ENCODE measurements at places on chromosomes 5 and 9. TPM values are rescaled to one million over a fixed set of nuclear protein-coding genes. Genes with fewer than 3 reads are reported as not detected.

DNA sequence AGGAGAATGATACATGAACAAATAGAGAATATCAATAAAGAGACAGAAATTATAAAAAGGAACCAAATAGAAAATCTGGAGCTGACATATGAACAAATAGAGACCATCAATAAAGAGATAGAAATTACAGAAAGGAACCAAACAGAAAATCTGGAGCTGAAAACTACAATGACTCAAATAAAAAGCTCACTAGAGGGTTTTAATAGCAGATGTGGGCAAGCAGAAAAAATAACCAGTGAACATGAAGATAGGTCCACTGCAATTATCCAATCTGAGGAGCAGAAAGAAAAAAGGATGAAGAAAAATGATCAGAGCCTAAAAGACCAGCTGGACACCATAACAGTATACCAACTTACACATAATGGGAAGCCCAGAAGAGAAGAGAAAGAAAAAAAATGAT lies 353.7 kb downstream of the ARL15 start:
- no peak for DNase-seq

GRCh38 chr5:122863240-122863639 lies 17.8 kb downstream of the SNX24 start:
- DNase-seq: no peak

FIBCD1 gene
- polyA plus RNA-seq: not detected

DNA sequence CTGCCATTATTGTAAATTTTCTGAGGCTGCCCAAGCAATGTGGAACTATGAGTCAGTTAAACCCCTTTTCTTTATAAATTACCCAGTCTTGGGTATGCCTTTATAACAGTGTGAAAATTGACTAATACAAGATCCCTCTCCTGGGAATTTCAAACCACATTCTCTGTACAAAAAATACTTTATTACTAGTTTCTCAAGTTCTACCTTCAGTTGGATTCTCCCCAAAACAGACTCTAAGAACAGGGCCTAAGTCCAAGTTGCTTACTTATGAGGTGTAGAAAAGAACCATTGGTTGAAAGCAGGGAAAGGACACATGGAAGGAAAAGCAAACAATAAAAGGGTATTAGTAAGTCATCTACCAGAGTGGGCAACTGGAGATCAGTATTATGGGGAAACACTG lies 343.2 kb downstream of the TMEM232 start:
- no peak for DNase-seq

TSSK1B gene
- 0.13 TPM for polyA plus RNA-seq

TOR4A gene
- 7.6 TPM for polyA plus RNA-seq

DNA sequence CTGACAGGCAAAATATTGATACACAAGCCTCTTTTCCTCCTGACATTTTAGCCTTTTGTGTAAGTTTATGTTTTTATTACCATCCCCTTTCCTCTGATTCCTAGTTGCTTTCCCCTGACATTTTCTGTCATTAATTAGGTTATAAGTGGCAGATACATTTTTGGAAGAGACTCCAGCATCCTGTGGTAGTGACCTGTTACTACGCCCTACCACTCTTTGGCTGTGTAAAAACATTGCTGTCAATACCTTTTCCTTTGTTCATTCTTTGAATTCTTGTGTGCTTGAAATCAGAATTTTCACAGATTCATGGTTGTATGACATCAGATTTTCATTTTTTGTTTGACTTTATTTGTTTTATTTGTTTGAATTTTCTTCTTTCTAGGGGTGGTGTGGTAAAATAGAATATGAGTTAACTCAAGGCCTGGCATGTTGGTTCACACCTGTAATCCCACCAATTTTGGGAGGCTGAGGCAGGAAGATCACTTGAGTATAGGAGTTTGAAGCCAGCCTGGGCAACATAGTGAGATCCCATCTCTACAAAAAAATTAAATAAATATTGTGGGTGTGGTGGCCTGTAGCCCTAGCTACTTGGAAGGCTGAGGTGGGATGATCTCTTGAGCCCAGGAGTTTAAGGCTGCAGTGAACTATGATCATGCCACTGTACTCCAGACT lies 43.4 kb downstream of the UBE2R2 start:
- no peak for DNase-seq

- peak; percentile 73 for DNase-seq
Observed at GRCh38 chr5:179821298-179822058, 773 bp downstream of the SQSTM1 start.

- DNase-seq: no peak
Observed at GRCh38 chr5:173753307-173754168, 134.6 kb upstream of the CPEB4 start.

CD180 gene
- 0.92 TPM for polyA plus RNA-seq

GRCh38 chr9:16469184-16469583 lies 401.3 kb downstream of the BNC2 start:
- no peak for DNase-seq

DNA sequence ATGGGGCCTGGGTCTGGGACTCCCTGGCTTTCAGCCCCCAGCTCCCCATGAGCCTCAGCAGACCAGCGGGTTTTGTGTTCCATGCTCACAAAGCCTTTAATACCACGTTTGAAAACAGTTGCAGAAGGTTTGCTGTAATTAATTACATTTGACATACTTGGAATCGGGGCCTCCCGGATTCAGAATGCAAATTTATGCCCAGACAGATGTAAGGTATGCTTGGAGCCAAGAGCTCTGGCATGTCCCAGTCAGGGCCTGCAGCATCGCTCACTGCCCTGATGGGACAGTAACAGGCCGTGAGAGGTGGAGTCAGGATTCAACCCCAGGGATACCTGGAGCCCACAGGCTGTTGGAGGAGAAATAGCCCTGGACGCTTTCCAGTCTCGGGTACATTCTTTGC lies 12.2 kb downstream of the ZNF618 start:
- DNase-seq: no peak

TAF11L5 gene
- not detected for polyA plus RNA-seq

DNA sequence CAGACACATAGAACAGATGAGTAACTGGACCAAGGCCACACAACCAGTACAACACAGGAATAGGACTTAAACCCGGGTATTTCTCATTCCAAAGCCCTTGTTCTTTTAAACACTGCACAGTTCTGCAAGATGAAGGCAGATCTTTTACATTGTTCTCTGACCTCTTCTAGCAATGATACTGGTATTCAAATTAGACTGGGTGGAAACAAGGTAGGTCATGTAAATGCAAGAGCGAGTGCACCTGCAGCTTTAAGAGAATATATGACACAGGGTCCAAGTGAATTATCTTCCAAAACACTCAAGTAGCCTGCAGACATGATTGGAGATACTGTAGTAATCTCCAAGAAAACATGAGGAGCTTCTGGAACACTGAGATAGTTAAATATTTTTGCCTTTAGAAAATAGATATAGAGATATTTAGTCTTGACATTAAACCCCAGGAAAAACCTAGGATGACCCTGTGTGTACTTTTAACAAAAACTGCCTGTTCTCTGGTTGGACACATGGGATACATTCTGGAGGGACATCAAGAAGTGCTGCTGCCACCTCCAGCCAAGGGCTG lies 130.6 kb upstream of the EPB41L4A start:
- DNase-seq: no peak

DNA sequence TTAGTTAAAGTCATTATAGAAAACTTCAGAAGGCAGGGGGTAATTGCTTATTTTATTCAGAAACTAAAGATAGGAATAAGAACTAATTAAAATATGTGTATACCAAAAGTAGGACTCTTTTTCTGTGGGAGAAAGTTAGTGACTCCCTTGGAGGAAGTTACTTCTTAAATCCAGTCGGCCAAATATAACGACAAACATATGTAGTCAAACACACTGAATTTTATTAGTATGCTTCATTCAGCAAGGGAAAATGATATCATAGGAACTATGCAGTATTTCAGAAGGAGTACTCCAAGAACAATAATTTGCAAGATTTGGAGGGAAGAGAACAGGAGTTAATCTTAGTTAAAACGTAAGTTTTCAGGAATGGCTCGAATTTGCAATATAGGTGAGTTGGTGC lies 432.6 kb downstream of the CYLC2 start:
- peak; percentile 58 for DNase-seq

GRCh38 chr5:169263591-169263990 lies 37.3 kb downstream of the SLIT3 start:
- DNase-seq: no peak

GRCh38 chr5:60651872-60652620 lies 47.9 kb downstream of the DEPDC1B start:
- no peak for DNase-seq

ARHGAP26 gene
- 11.9 TPM for polyA plus RNA-seq

DNA sequence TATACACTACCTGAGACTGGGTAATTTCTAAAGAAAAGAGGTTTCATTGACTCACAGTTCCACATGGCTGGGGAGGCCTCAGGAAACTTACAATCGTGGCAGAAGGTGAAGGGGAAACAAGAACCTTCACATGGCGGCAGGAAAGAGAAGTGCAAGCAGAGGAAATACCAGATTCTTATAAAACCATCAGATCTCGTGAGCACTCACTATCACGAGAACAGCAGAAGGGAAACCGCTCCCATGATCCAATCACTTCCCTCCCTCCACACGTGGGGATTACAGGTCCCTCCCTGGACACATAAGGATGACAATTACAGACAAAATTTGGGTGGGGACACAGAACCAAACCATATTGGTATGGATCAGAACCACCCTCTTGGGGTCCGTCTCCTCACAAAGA lies 44.2 kb upstream of the SPIN1 start:
- DNase-seq: no peak

GDF9 gene
- polyA plus RNA-seq: 0.95 TPM

- no peak for DNase-seq
Observed at GRCh38 chr5:136232316-136232715, 39.4 kb upstream of the SMIM32 start.

DNA sequence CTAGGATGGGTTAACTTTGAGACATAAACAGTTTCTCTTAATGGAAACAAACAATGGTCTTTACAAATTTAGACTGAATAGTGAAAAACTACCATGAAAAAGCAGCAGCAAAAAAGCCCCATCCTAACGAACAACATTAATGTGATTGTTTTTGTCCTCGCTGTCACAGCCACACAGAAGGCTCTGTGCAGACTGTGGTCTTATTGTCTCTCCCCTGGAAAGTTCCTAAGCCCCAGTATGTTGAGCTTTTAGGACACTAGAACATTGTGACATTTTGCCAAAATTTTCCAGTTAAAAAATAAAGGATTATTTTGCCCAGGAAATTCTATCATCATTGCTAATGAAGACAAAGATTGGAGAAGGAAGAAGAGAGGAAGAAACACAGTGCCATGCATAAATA lies 12.6 kb upstream of the SOWAHA start:
- DNase-seq: no peak

GRCh38 chr5:65198456-65199120 lies 283.1 kb downstream of the ADAMTS6 start:
- no peak for DNase-seq

ADAMTSL1 gene
- 10.6 TPM for polyA plus RNA-seq

- no peak for DNase-seq
Observed at GRCh38 chr5:172713809-172714490, 57.0 kb downstream of the DUSP1 start.

ZNF189 gene
- polyA plus RNA-seq: 19.2 TPM

GRCh38 chr9:122930541-122931225 lies 629 bp downstream of the ZBTB26 start:
- DNase-seq: no peak

DNA sequence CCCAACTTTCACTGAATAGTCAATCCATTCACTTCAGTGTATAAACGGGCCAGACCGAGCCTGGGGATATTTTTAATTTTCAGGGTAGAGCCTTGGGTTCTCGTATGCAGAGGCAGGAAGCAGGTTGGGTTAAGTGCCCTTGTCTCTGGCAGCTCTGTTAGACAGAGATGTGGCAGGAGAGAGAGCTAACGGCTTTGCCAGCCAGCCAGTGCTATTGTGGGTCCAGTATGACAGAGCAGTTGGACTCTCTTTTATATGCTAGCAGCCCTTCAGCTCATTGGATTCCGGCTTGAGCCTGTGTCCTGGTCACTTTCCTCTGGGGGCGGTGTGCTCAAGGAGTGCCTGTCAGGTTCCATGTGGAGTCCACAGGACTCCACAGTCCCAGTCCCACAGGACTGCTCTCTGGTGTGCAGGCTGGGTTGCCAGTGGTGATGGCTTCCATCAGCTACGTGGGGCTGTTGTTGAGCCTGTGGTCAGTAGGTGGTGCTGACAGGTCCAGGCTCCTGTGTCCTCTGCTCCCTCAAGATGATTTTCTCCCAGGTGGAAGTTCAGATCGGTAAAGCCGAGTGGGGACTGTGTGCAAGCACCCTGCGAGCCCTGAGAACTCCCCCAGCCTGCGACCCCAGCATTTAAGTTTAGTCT lies 14.3 kb downstream of the CLTA start:
- DNase-seq: no peak

INSL4 gene
- not detected for polyA plus RNA-seq

GRCh38 chr5:52983731-52984636 lies 5.2 kb upstream of the ITGA2 start:
- no peak for DNase-seq

DNA sequence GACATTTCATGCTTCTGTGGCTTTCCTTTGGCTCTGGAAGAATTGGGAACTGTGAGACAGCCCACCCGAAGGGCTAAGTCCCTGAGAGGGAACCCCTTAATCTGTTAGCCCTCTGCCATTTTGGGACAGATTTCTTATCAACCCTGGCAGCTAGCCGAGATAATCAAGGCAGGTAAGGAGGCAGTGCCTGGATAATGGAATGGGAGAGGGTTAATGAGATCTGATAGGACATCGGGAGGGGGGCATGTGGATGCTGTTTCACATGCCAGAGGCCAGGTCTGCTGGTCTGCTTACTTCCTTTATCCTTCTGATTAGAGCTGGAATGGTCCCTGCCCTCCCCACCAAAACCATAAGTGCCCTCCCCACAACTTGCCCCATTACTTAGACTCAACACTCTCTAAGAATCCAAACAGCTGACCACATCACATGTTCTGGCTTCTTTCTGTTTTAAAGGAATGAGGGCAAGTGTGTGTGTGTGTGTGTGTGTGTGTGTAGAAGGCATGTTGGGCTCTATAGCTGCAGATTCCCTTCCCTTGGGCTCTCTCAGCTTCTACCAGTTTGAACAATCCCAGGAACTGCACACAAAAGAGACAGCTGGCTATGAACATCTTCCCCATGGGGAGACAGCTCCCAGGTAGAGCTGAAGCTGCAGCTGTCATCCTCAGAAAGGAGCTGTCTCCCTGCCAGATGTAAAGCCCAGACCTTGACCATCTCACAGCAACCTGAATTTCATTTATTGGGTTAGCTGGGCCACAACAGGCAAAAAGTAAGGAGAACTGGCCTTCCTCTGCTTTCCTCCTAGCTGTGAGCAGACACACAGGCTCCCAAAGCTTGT lies 221.3 kb downstream of the PIK3R1 start:
- DNase-seq: no peak

GRCh38 chr5:68960456-68960855 lies 133.4 kb upstream of the SLC30A5 start:
- no peak for DNase-seq

SPATA9 gene
- 1.4 TPM for polyA plus RNA-seq

DNA sequence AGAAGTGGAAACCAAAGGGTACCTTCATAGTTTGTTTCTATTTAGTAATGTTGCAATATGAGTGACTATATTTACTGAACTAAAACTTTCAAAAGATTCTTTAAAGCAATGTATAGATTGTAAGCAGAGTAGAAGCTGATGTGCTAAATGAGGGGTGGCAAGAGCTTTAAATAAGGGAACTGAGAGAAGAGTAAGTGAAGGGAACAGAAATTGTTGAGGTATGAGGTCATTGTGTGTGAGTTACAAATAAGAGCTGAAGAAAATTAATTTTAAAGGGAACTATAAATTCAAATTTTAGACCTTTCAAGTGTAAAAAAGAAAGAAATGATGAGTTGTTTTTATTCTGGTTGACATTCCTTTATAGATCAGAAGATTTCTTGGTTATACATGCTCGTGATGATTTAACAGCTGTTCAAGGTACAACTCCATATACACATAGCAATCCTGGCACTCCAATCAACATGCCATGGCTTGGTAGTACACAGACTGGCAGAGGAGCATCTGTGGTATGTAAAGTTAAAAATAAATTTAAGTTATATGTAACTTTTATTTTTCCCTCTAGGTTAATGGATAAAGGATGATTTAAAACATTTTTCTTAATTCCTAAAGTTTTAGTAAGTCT lies 135.1 kb upstream of the TNFAIP8 start:
- no peak for DNase-seq

All from forelimb muscle (tissue), 1 donor.